ENCODE measurements at places on chromosomes 3 and 15. TPM values are rescaled to one million over a fixed set of nuclear protein-coding genes. Genes with fewer than 3 reads are reported as not detected.

Gene RAB43
- total RNA-seq, result 32.5 TPM

Gene C3orf85
- not detected for total RNA-seq

Gene SERINC4
- 0.10 TPM for total RNA-seq

Gene CLRN1
- not detected for total RNA-seq

Gene ITPKA
- total RNA-seq, result 0.55 TPM

Gene IL16
- total RNA-seq, result 83.2 TPM

Gene MYRIP
- total RNA-seq, result not detected

Gene ASB14
- total RNA-seq, result not detected

Gene HDDC3
- 40.0 TPM for total RNA-seq

Gene TATDN2
- 58.4 TPM for total RNA-seq

Gene C3orf80
- not detected for total RNA-seq

Gene PSTPIP1
- total RNA-seq, result 137 TPM

Gene TRIM42
- not detected for total RNA-seq

Gene CPNE9
- 0.40 TPM for total RNA-seq

Gene SLC12A1
- total RNA-seq, result not detected

Gene ADAMTS7
- 0.48 TPM for total RNA-seq

Gene LXN
- total RNA-seq, result 5.9 TPM

Gene CASR
- total RNA-seq, result not detected

Gene SLC9A9
- 1.0 TPM for total RNA-seq

Gene USP19
- 57.9 TPM for total RNA-seq

Gene HCN4
- total RNA-seq, result not detected

Gene CCDC39
- total RNA-seq, result not detected

Gene ISLR2
- total RNA-seq, result not detected

Gene HGD
- total RNA-seq, result 0.23 TPM

Gene CYP11A1
- total RNA-seq, result 0.13 TPM

Gene CCDC14
- 31.1 TPM for total RNA-seq

Gene CKMT1A
- total RNA-seq, result not detected

Gene PTH1R
- total RNA-seq, result not detected

Gene TRPM1
- not detected for total RNA-seq

Gene SLC30A4
- total RNA-seq, result 2.2 TPM

Gene SLC24A5
- total RNA-seq, result not detected

Gene ZNF502
- total RNA-seq, result 1.5 TPM

Gene IL17RB
- 0.36 TPM for total RNA-seq

Gene CLDN1
- 0.19 TPM for total RNA-seq

Gene GPD1L
- total RNA-seq, result 13.7 TPM

Gene MASP1
- total RNA-seq, result not detected

Gene UBL7
- 66.6 TPM for total RNA-seq

Measured in activated CD8-positive, alpha-beta memory T cell treated with anti-CD3 and anti-CD28 coated beads for 36 hours (primary cell).